ENCODE measurements at places on chromosomes 11 and 22.

- no peak for DNase-seq
Observed at GRCh38 chr11:57240007-57240406, 3.0 kb upstream of the APLNR start.

GRCh38 chr22:31079095-31079642 is 1.9 kb upstream of the SMTN start:
- DNase-seq = no peak

DNA sequence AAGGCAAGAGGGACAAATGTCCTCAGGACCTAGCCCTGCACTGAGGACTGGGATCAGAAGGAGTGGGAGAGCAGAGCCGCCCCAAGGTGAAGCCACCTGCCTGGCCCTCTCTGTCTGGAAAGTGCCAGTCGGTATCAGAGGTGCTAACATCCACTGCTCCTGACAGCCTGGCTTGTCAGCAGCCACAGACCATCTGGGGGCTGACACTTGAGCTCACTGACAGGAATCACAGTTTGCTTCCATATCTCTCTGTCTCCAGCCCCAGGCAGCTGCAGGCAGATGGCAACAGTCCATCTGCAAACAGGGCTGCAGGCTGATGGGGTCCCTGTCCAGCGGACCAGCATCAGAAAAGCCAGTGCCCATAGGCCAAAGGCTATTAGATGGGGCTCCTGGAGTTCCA is 5.5 kb downstream of the OPCML start:
- no peak for DNase-seq

GRCh38 chr11:110908401-110909105 is 196.3 kb upstream of the ARHGAP20 start:
- no peak for DNase-seq

DNA sequence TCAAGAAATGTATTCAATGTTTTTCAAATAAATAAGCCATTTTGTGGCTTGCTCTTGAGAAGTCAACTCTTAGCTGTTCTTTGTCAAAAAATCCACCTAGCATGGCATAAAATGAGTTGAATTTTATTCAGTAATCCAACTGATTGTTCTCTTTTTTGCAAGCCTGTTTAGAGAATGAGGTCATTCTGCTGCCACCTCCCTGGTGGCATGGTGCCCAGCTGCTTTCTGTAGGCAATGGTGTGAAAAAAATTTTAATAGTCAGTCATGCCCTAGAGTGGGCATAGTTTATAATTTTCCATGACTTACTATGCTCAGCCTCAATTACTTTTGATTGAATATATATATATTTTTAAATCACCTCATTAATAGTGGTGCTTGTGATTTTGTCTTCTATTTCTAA is 177.2 kb downstream of the INSC start:
- no peak for DNase-seq

DNA sequence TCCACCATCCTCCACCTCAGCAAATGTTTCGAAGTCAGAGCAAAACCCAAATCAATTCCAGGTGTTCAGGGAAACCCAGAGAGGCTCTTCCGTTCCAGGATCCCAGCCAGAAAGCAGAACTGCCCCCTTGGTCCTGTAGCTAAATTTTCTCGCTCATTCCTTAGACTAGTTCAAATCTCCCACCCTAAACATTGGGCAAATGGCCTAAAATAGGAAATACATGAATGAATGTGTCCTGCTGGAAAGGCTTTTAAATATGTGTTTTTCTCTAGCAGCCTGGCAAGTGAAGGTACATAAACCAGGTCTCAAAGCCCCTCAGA is 89.6 kb downstream of the ETS1 start:
- DNase-seq = no peak

DNA sequence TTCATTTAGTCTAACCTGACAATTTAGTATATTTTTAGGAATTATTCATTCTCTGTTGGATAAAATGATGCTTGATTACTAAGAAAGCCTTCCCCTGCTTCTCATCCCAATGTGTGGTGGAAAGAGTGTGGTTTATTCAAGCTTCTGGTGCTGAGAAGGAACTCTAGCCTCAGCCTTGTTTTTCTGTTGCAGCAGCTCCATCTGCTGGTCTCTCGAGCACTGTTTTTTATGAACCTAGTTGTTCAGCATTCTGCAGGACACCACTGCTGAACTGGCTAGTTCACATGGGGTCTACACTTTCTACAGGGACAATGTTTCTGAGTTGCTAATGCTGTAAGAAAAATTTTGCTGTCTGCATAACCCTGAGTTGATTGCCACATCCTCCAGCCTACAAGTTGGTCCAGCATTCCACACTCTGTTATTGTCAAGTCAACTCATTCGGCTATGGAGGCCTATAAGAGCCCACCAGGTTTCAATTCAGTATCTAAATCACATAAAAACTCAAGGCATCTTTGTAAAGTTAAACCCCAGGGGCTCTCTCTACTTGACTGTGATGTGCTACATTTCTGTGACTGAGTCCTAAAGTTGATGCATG is 14.3 kb downstream of the OR2AG2 start:
- no peak for DNase-seq

GRCh38 chr11:131471976-131472375 is 101.6 kb downstream of the NTM start:
- DNase-seq = no peak

DNA sequence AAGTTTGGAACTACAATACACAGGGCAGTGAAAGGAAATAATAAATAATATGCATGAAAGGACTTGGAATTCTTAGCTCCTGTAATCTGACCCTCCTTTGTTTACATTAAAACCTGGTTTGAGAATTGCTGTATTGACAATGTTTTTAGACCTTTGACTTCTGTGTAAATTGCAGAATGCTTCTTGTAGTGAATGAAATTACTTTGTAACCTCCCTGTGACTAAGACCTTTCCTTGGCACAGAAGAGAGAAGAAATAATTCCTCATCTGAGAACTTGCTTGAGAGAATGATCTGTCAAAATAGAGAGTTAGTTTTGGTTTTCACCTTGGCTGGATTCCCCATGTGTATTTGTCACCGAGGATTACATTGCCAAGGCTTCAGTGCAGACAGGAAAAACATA is 640.0 kb upstream of the ANO5 start:
- no peak for DNase-seq

GRCh38 chr22:29167032-29167911 is 38.4 kb upstream of the EMID1 start:
- DNase-seq = no peak

DNA sequence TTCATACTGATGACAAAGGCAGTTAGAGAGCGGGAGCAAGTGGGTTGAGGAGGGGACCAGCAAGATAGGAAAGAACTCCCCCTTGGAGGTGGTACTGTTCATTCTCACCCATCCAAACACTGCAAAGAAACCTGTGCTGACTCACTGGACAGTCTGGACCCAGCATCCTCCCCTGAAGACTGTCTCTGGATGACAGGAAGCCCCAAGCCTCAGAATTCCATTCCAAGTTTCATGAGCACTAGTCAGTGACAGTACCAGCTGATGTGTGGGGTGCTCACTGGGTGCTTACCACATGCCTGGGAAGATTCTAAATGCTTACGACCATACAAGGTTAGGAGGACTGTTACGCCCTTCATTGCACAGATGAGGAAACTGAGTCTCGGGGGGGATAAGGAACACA is 160.9 kb downstream of the IGLL1 start:
- DNase-seq = peak; percentile 28

GRCh38 chr22:45534339-45535192 is 31.9 kb downstream of the FBLN1 start:
- DNase-seq = no peak

GRCh38 chr11:61913699-61914395 is 3.5 kb downstream of the RAB3IL1 start:
- peak; percentile 71 for DNase-seq

- no peak for DNase-seq
Observed at GRCh38 chr11:26229981-26230380, 101.9 kb upstream of the ANO3 start.

DNA sequence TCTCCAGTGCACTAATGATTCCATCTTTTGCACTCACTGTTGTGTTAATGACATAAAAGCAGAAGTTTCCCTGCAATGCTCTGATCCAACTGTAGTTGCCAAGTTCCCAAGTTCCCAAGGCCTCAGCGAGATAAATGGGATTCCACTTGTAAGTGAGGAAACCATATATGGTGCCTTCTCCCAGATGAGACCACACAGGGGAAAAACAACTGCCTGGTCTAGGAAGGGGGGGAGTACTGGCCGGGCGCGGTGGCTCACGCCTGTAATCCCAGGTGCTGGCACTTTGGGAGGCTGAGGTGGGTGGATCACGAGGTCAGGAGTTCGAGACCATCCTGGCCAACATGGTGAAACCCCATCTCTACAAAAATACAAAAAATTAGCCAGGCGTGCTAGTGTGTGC is 23.3 kb upstream of the RELA start:
- DNase-seq = no peak

- no peak for DNase-seq
Observed at GRCh38 chr11:31780480-31780971, 30.6 kb downstream of the PAX6 start.

GRCh38 chr22:26845021-26845743 is 187.8 kb downstream of the MIAT start:
- DNase-seq = no peak

DNA sequence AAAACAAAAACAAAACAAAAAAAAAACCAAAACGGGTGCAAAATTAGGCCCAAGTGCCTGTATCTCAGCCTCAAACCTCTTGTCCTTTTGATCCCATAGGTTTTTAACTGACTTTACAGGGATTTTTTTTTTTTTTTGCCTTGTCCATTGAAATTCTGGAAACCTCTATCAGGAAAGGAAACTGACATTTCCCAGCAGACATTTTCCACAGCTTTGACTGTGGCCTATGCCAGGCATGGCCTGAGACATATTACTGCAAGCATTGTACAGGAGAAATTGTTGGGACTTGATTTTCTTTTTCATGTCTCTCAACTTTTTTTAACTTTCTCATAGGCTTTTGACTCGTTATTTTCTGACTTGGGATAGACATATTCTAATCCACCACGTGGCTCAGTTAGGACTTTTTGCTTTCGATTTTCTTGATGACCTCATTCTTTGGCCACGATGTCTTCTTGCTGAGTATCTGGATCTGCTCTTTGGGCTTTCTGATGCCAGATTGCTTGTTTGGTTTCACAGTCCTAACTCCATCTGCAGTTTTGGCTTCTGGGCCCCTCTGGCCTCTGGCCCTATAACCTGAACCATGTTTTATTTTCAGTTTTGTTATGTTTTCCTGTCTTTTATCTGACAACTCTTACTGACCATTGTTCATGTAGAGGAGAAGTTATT is 336.1 kb upstream of the C11orf87 start:
- DNase-seq = no peak

- no peak for DNase-seq
Observed at GRCh38 chr22:33923033-33923432, 2.8 kb upstream of the LARGE1 start.

DNA sequence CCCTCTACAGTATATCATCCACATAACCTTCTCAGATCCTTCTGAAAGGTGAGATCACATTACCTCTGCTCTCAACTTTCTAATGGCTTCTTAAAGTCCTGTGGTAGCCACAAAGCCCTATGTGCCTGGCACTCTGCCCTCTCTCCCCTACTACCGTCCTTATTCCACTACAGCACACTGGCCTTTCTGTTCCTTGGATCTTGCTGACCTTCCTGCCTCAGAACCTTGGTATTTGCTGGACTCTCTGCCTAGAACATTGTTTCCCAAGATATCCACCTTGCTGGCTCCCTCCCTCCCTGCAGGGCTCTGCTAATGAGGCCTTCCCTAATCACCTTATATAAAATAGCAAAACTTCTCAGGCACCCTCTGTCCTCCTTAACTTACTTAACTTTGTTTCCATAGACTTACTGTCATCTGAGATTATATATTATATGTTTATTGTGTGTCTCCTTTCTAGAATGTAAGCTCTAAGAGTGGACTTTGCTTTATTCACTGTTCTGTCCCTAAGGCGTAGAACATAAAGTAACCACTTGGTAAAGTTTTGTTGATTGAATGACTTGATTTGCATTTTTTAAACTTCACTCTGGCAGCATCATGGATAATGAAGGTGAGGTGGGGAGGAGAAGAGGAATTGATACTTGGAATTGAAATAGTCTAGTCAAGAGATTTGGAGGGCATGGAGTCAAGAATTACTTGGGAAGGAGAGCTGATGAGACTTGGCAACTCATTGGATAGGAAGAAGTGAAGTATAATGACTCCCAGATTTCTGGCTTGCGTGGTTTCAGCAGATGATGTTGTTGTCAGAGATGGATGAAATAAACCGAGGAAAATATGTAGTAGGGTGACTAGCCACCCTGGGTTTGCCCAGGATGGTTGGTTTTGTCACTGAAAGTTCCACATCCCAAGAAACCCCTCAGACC is 10.5 kb downstream of the POLD3 start:
- no peak for DNase-seq

DNA sequence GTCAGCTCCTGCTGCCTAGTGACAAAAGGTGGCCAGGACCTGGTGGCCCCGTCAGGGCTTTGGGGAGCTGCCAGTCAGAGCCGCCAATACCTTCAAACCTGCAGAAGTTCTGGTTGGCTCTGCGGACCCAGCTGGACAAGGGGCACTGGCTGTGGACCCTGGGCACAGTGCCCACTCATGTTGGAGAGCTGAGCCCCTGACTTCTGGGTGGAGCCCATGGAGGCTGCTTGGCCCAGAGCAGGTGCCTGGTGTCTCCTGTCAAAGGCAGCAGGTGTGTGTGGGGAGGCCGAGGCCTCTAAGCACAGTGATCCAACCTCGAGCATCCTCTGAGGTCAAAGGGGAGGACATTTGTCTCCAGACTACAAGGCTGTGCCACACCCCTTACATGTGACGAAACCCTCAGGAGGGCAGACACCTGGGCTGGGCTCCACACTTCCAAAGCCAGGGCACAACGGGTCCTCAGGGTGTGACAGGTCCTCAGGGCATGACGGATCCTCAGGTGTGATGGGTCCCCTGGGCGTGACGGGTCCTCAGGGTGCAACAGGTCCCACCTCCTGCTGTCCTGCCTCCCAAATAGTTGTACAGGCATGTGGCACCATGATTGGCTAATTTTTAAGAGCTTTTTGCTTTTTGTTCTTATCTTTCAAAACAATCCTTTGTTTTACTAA is 37.0 kb downstream of the MUC2 start:
- DNase-seq = peak; percentile 79

- no peak for DNase-seq
Observed at GRCh38 chr11:16839821-16840220, 101.4 kb downstream of the C11orf58 start.

GRCh38 chr22:29772170-29772641 is 5.0 kb downstream of the UQCR10 start:
- DNase-seq = no peak
